ENCODE measurements at places on chromosomes 16 and 17.

DNA sequence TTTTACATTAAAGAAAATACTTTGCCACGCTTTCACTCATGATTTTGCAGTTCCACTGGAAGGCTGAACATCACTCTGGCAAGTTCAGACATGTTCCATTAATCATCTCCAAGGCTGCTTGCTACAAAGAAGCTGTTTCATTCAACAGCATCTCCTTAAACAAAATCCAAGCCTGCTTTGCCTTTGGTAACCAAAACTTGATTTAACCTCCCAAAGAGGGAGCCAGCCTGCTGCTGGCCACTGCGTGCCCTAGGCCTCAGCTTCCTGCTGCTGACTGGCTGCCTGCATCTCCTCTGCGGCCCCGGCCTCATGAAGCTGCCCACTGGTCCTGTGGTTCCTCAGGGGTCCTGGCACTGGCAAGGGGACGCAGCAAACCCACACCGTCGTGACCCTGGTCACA, 31.8 kb downstream of the ANKRD11 start:
- DNase-seq, result no peak

- no peak for DNase-seq
These were observed 136.6 kb downstream of the CHD9 start for GRCh38 chr16:53191413-53191812.

GRCh38 chr17:55458287-55458900, 36.8 kb upstream of the MMD start:
- no peak for DNase-seq

- no peak for DNase-seq
These were observed 65.1 kb upstream of the ALOX12 start for GRCh38 chr17:6930749-6931148.

GRCh38 chr16:49463529-49463928, 89.9 kb downstream of the C16orf78 start:
- no peak for DNase-seq

DNA sequence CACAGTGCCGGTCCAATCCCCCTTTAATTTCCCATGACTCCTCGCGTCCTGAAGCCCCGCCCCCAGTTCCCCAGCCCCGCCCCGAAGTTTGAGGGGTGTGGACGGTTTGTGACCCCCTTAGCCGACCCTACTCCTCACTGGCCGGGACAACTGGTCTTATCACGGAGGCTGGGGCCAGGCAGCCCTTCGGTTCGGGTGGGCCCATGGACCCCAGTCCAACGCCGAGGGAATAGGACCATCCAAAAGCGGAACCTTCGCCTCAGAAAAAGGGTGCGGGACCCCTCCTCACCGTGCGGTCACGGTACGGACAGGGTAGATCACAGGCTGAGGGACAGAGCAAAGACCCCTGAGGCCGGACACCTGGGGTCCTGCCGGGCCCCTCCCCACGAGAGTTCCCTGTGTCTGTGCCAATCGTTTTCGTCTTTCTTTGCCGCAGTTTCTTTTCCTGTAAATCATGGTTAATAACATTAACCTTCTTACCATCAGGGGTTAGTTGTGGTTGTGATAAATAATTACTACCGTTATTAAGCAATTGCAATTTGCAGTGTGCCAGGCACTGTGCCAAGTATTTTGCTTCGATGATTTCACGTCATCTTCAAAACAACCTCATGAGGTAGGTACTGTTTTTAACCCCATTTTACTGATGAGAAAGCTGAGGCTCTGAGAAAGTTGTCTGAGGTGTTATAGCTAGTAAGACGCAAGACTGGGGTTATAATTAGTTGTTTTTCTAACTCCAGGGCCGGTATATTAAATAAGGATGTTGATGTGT, 543 bp downstream of the TMUB2 start:
- DNase-seq, result no peak

GRCh38 chr17:59329176-59330052, 2.0 kb upstream of the YPEL2 start:
- DNase-seq, result peak; percentile 61

GRCh38 chr16:84225126-84225525, 14.7 kb downstream of the KCNG4 start:
- DNase-seq, result no peak

GRCh38 chr16:25224731-25225319, 8.1 kb downstream of the AQP8 start:
- DNase-seq, result no peak

DNA sequence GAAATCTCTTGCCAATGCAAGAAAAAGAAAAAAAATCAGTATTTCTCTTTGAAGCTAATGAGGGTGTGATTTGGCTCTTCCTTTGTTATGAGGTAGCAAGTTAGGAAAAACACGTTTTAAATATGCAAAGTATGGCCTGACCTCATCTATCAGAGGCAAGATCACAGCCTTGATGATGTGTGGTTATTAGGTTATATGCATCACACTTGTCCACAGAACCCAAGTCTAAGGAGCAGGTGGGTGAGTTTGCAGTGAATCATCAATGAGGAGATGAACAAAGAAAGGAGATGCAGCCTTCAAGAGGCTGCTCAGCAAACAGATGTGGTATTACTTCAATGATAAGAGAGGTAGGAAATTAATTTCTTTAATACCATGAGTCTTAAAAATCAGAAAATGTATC, 594.8 kb upstream of the CDH5 start:
- no peak for DNase-seq

All from left ventricle myocardium inferior (tissue), 1 donor.